ENCODE measurements at places on chromosomes 11 and 22. TPM values are rescaled to one million over a fixed set of nuclear protein-coding genes. Genes with fewer than 3 reads are reported as not detected.

- no peak for DNase-seq
These were observed 201.9 kb downstream of the DDX10 start for GRCh38 chr11:108866781-108867180.

- DNase-seq = no peak
These were observed 1.9 kb downstream of the TPP1 start for GRCh38 chr11:6617315-6617781.

GRCh38 chr11:90558328-90558865 lies 335.5 kb upstream of the CHORDC1 start:
- no peak for DNase-seq

- no peak for DNase-seq
These were observed 112.9 kb downstream of the KIF18A start for GRCh38 chr11:27995083-27995482.

- DNase-seq = no peak
These were observed 3.4 kb downstream of the OR10A6 start for GRCh38 chr11:7927635-7928034.

DNA sequence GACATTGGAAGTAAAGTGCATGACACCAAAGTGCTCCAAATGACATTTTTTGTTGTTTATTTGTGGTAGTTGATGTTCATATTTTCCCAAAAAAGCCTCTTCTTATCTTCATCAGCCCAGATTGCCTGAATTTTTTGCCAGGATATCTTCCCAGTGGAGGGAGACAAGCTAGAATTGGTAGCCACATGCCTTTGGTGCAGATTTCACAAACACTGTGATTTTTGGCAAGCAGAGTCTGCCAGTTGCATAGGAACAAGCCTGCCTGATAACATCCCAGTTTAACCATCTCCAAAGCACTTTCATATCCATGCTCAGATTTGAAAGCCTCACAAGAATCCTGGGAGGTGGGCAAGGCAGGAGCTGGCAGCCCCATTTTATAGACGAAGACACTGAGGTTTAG lies 102.3 kb upstream of the SYT13 start:
- DNase-seq = no peak

DNA sequence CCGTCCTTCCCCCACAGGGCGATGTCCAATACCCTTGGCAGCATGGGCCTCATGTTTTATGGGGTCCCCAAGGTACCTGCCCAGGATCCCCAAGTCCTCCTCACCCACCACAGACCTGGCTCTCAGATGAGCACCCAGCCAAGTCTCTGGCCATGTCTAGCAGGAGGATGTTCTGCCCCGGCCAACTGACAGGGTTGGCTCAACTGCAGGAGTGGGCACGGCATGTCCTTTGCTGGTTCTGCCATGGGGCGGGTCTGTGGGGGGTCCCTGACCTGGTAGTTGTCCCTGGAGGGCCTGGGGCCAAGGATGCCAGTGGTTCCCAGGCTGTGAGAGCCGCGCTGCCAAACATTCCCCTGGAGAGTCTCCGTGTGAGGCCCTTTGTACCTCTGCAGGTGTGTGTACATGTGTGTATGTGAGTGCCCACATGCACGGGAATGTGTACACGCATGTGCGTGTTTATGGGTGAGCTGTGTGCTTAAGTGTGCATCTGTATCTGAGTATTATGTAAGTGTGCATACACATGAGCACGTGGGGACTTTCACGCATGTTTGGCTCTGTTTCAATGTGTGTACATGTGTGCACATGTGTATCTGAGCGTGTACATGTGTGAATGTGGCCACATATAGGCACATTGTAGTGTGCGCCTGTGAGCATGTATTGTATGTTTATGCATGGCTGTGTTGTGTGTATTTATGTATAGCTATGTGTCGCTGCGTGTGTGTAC lies 85.5 kb downstream of the KCNQ1 start:
- peak; percentile 83 for DNase-seq

DNA sequence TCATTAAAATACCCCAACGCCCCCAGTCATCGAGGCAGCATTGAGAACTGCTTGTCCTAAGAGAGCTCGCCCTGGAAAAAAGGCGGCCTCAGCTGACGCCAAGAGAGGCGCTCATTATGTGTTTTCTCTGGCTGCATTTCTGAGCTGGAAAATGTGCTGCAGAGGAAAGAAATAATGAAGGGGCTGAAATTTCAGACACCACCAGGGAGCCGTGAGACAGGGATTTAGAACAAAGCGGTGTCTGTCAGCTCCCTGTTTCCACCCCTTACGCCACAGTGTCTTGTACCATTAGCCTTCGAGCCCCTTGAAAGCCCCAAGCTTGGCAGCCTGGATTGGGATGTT lies 14.4 kb downstream of the USH1C start:
- DNase-seq = no peak

GRCh38 chr22:24028533-24028932 lies 17.4 kb downstream of the CABIN1 start:
- DNase-seq = no peak

GRCh38 chr11:37108436-37109285 lies 510.6 kb upstream of the RAG2 start:
- DNase-seq = no peak

DNA sequence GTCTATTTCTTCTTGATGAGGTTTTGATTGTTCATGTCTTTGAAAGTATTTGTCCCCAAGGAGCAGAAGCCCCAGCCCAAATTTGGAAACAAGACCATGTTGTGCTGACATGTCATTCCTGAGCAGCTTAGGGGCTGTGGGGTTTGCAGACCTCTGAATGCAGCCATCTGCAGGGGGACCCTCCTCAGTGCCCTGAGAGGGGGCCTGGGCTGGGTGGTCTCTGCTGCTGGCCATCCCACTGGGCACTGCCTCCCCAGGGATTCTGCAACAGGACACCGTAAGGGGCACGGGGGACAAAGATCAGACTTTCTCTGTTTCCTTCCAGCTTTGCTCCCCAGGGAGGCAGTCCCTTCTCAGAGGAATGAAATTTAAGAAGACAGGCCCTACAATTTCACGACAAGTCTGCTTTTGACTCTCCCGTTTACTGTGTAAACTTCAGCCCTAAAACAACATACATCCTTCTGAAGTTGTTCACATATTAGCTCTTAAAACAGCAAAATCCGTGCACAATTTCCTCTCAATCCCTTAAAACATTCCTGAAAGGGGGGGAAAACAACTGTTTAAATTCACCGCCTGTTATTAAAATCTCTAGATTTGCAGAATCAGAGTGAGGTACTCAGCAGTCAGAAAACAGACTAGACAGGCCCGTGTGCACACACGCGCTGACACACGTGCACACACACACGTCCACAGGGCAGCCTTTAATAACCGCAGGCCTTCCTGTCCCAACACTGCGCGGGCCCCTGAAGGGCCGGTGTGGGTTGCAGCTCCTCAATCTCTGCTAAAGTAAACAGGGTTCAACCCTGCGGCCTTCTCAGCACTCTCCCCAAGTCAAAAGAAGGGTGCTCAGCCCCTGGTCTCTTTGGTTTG lies 109.8 kb downstream of the KCNQ1 start:
- peak; percentile 33 for DNase-seq

DNA sequence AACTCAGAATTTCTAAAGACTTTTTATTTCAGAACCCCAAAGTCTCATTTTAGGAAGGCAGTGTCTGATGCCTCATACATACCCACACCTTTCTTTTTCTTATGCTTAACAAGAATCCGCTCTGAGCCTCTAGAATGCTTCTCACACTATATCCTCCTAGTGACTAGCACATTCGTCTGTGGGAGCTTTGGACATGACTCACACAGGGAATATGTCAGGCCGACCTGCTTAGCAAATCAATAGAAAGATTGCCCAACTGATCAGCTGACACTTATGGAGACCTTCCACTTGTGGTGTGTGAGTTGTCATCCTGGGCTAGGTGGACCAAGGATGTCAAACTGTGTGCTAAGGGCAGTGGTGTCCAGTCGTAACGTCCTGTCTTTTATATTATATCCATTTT lies 129.9 kb upstream of the TTC12 start:
- no peak for DNase-seq

DNA sequence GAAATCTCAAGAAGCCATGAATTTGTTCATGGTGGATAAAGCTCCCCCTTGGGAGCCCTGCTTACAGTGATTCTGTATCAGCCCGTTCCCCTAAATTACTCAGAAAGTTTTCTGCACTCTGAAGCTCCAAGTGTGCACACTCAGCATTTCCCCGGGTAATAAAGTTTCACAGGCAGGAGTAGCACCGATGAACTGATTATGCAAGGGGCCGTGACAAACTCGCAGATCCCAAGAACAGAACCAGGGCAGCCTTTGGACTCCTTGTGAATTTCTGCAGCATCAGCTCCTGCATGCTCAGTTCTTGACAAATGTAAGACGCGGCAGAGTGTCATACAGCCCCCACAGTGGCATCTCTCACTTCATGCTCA lies 73.5 kb downstream of the COMMD9 start:
- no peak for DNase-seq

DNA sequence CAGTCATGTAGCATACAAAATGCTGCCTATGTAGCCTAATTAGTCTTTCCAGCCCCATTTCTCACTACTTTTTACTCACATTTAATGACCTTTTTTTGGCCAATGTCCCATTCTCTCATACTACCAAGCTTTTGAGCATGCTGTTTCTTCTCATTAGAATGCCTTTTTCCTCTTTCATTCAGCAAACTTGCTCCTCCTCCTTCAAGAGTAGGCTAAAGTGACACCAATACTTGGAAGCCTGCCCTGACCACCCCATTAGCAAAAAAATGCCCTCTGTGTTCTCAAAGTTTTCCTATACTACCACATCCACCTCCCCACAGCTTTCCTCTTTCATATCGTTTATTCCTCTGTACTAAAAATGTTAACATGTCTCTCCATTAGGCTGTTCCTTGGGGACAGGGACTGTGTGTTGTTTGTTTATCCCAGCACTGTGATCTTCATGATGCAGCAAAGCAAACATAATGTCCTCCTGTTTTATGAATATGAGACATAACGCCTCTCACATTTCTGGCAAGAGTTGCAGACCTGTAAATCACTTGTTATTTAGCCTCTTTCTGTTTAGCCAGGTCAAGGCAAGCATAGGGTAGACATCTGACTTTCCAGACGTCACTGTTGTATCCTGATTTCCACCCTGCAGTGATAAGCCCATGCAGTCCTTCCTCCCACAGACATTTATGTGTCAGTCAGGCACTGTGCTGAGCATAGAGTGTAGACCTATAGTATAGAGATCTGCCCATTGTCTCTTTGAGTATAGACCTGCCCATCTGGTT lies 62.0 kb upstream of the UCP3 start:
- DNase-seq = no peak

GRCh38 chr11:131670876-131671275 lies 300.5 kb downstream of the NTM start:
- DNase-seq = peak; percentile 77

DNA sequence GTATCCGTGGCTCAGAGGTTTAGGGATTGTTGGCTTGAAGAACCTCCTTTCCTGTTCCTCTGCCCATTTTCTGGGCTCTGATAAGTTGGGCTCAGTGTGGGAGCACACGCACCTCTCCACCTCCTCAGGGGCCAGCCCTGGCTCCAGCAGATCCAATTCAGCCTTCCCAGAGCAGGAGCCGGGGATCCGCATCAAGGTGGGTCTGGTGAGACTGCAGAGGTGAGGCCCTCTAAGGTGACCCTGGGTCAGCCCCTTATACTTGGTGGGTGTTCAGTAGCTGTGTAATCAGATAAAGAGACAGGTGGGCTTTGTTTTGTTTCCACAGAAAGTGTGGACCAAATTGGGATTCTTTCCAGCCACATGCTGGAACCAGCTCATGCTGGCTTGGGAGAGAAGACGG lies 1466.0 kb downstream of the TBC1D22A start:
- DNase-seq = no peak

DNA sequence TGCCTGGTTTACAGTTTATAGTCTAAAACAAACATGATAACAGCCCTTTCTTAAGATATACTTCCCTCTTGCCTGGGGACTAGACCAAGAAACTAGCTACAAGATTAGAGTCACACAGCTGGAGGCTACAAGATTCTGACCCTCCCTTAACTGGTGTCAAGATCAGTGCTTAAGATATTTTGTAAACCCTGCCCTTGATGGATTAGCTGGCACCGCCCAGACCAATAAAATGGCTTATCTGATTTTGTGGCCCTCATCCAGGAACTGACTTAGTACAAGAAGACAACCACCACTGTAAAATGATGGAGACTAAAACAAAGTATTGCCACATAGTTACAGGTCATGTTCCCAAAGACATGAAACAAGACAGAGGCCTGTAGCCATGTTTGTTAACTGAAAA lies 53.4 kb downstream of the FAM181B start:
- DNase-seq = no peak

- no peak for DNase-seq
These were observed 5.1 kb downstream of the KRTAP5-11 start for GRCh38 chr11:71577469-71578004.

DNA sequence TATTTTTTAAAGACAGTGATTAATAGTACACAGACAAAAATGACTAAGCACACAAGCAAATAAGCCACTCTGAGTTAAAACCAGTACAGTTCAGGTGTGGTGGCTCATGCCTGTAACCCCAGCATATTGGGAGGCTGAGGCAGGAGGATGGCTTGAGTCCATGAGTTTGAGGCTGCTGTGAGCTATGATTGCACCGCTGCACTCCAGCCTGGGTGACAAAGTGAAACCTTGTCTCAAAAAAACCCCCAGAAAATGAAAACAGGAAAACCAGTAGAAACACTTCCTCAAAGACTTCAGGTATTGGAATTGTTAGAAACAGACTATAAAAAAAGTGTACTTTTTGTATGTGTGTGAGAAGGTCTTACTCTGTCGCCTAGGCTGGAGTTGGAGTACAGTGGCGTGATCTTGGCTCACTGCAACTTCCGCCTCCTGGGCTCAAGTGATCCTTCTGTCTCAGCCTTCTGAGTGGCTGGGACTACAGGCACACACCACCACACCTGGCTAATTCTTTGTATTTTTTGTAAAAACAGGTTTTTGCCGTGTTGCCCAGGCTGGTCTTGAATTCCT lies 33.0 kb downstream of the PPP6R2 start:
- no peak for DNase-seq

DNA sequence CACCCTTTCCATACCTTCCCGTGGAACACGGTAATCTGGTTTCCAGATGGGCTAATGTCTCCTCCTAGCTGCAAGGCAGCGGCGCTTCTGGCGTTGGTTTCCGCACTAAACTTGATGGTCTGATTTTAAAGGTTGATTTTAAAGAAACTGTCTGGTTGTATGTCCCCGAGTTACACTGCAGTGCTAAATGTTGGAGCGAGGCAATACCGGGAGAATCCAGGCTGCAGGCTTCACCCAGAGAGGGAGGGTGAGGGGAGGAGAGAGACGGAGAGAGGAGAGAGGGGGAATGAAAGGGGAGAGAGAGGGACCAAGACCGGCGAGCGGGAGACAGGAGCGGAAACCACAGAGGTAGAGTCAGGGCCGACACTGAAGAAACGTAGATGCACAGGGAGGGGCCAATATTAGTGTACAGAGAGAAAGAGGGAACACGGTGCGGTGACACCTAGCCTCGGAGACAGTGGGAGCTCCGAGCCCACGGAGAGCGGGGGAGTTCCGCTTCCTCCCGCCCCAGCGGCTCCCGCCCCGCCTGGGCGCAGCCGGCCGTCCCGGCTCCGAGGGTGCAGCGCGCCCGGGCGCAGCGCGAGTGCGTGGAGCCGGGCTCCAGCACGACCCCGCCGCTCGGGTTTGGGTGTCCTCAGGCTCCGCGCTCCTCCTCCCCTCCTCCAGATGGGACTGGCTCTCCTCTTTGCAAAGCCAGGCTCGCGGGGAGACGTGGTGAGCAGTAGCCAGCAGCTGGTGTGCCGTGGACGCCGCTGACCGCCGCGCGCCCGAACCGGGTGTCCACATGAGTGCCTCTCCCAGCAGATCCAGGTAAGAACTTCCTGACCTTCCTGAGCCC lies 71.9 kb upstream of the GRAMD1B start:
- DNase-seq = no peak

Gene CNIH2
- total RNA-seq = 0.55 TPM

Gene DLG2
- total RNA-seq = 2.8 TPM

Gene TLCD5
- 2.2 TPM for total RNA-seq

Gene OR5A1
- total RNA-seq = not detected

Gene SLCO2B1
- total RNA-seq = 185 TPM

Gene RGL4
- 1.5 TPM for total RNA-seq

Gene GLB1L2
- total RNA-seq = 0.29 TPM

Gene RASSF7
- 2.0 TPM for total RNA-seq

Gene MYO7A
- total RNA-seq = 23.2 TPM

Data from mesenteric fat pad (tissue), 1 donor.